Glutamatergic neuron (in vitro differentiated cells): ENCODE measurements at places on chromosomes 3 and 15.

- no peak for DNase-seq
These were observed 29.6 kb downstream of the CPOX start for GRCh38 chr3:98563661-98564281.

- no peak for DNase-seq
These were observed 74.7 kb upstream of the COL6A6 start for GRCh38 chr3:130442284-130442683.

DNA sequence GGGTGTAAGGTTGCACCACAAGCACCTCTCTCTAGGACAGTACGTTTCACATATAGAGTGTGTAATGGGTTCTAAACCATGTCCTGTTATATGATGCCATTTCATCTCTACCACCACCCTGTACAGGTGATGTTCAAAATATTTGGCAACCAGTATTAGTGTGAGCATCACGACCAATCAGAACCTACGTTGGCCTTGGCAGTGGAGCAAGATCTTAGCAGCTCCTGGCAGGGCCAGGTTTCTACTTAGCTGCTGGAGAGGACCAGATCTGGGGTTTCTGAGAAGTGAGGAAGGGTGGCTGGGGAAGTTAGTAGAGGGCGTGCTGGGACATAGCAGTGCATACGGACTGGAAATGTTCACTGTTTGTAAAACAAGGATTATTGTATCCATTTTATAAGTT lies 23.1 kb upstream of the MITF start:
- DNase-seq, result no peak

- DNase-seq, result no peak
These were observed 766.5 kb downstream of the NTRK3 start for GRCh38 chr15:87489902-87490665.

- DNase-seq, result no peak
These were observed 40.5 kb upstream of the ARPP21 start for GRCh38 chr3:35598804-35599203.

DNA sequence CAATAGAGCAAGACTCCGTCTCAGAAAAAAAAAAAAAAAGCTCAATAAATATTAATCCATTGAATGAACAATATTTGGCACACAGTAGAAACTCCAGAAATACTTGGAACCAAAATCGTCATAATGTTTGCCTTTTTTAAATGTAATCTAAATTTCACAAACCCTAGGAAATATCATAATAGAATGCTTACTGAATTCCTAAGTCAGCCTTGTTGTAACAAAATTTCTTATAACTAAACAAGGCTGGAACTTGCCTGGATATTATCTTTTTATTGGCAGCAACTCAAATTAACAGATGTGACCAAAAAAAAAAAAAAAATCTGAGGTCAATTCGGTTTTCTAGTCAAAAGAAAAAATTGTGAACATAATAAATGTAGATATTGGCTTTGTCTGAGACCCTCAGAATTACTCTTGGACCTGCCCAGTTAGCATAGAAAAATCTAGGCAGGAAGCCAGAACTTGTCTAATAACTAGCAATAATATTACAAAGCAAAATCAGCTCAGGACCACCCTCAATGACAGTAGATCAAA lies 33.3 kb downstream of the GABPB1 start:
- DNase-seq, result no peak

DNA sequence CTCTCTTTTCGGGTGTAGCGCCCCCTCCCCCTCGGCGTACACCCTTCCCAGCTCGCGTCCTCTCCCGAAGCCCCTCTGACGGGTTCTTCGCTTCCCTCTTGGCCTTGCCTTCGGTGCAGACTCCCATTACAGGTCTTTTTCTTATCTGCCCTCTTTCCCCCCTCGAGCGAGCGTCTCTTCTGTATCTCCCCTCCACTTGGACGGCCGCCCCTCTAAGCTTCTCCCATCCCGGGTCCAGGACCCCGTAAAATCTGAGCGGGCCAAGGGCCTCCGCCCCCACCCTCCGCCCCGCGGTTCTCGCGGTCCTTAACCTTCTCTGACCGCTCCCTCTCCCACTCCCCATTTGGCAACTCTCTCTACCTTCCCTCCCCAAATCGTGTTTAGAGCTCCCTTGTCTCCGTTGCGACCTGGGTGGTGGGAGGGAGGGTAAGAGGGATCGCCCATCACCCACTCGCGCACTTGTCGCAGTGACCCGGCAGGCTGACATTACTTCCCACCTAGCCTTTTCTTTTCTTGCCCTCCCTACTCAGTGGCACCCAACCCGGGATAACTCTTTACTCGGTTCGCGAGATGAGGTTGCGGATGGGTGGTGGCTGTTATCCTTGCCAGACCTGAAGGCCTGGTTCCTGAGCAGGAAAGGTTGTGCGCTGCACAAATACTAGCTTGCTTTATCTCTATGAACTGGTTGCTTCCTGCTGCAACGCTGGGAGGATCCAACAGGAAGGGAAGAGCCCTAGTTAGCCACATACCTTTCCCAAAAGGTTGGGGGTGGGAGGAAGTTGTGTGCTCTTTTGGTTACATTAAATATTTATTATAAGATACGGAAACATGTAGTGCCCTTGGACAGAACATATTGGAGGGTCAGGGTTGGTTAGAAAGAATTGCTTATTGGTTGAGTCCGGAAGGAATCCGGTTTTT lies 922 bp downstream of the RAB11A start:
- peak; percentile 50 for DNase-seq

DNA sequence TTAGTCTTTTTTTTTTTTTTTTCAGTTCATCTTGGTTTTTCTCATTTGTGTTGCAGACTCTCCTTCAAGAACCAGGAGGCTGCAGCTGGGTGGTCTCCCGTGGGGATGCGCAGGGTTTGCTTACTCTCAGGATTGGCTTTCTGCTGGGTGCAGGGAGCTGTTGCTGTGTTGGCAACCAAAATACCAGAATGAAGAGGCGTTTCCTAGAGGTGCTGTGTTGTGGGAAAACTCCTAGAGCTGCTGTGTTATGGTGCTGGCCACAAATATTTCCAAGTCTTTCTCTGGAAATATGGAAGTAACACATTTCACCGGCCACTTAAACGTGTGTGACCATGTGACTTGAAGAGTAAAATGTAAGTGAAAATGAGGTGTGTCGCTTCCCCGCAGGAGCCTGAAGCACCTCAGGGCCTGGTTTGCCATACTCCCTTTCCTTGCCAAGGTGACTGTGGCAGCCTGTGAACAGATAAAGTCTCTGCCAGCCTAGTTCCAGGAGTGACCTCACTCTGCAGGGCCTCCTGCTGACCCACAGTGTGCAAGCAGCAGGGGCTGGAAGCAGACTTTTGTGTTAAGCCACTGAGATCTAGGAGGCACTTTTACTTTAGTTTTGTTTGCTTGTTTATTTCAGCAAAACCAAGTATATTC lies 258.9 kb downstream of the ADAMTS17 start:
- DNase-seq, result no peak

DNA sequence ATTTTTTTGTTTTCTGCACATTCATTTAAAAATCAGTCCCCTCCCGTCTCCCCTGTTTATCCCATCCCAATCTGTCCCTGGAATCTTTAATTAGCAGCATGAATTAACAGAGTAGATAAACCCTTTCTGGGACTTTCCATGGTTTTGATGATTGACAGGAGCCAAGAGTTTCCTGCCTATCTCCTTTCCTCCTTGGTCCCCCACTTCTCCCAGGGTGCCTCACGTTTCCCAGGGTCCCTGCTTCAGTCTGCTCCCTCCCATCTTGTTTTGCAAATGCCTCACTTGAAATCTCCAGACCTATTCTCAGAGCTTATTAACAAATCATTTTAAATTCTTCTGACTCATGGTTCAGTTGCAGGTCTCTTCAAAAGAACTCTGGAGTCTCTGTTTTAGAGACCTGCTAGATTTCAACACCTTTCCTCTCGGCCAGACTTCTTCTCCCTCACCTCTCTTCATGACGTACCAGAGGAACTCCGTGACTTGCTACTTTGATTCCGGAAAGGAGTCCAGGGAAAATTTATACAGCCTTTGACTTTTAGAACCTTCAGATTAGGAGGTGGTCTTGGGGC lies 238.5 kb downstream of the ITPR1 start:
- DNase-seq, result no peak

GRCh38 chr3:100538339-100538706 lies 45.9 kb downstream of the TMEM45A start:
- DNase-seq, result no peak

- DNase-seq, result no peak
These were observed 42.0 kb upstream of the SCAANT1 start for GRCh38 chr3:63954182-63954581.

- DNase-seq, result no peak
These were observed 100.2 kb downstream of the VPS8 start for GRCh38 chr3:184912163-184912562.

DNA sequence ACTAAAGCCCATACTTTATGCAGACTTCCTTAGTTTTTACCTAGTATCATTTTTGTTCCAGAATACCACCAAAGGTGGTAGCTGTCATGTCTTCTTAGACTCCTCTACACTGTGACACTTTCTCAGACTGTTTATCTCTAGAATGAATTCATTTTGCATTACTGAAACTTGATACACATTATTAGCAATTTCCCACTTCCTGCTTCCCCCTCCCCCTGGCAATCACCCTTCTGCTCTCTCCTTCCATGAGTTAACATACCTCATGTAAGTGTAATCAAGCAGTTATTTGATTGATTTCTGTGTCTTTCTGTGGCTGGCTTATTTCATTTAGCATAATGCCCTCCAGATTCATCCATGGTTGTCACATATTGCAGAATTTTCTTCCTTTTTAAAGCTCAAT lies 204.9 kb downstream of the STAG1 start:
- DNase-seq, result no peak

- DNase-seq, result no peak
These were observed 961.6 kb downstream of the MCTP2 start for GRCh38 chr15:95192923-95193322.

DNA sequence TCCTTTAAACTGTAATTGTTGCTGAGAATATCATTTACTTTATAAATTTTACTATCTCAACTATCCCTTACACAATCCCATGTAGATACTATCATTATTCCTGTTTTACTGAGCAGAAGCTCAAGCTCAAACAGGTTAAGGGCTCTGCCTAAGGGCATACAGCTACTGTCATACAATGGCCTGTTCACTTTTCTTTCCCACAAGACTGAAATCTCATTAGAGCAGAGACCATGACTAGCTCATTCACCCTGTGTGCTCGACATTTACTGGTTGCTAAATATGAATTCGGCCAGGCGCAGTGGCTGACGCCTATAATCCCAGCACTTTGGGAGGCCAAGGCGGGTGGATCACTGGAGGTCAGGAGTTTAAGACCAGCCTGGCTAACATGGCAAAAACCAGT lies 1.6 kb upstream of the MESP2 start:
- no peak for DNase-seq

DNA sequence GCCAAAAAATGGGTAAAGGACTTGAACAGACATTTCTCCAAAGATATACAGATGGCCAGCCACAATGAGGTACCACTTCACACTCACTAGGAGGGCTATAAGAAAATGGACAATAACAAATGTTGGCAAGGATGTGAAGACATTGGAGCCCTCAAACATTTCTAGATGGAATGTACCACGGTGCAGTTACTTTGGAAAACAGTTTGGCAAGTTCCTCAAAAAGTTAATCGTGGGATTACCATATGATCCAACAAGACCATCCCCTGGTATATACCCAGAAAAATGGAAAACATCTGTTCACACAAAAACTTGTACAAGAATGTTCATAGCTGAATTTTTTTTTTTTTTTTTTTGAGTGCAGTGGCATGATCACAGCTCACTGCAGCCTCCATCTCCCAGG lies 15.9 kb upstream of the HRH1 start:
- no peak for DNase-seq

DNA sequence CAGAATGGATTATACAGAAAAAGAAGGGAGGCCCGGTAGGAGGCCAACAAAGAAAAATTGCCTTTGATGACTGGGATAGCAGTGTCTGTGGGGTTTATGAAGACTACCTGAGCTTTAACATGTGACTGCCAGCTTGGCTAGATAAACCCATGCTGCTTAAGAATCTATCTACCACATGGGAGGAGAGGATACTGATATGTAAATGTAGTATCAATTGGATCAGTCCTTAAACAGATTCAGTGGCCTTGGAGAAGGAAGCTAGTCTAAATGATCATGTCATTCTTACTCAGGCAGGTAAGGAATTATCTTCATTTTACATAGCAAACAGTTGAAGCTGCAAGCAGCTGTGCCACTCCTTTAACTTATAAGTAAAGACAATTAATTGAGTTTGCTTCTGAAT lies 50.0 kb upstream of the SYNPR start:
- no peak for DNase-seq

DNA sequence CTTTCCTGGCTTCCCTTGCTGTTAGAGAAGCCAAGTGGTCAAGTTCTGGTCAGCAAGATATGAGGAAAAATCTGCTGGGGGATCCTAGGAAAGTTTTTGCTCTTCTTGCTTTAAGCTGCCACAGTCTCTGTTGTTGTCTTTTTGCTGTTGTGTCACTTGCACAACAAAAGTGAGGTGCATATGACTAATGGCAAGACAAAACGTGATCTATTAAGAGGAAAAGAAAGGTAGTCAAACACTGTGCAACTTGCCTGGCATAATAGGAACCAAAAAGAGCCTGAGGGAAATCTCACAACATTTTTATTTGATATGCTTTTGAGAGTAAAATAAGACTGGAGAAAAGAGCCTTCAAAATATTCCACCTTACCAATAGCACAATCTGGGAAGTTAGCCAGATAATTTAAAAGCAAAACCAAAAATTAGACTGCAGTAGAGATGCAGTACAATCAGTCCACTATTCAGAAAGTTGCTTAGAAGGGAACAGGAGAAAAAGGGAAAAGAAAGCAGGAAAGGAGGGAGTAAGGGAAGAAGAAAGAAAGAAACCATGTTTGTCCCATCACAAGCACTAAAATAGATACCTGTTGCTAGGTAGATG lies 110.0 kb upstream of the SLC4A7 start:
- no peak for DNase-seq

GRCh38 chr3:20141851-20142250 lies 44.2 kb downstream of the SGO1 start:
- DNase-seq, result peak; percentile 49

DNA sequence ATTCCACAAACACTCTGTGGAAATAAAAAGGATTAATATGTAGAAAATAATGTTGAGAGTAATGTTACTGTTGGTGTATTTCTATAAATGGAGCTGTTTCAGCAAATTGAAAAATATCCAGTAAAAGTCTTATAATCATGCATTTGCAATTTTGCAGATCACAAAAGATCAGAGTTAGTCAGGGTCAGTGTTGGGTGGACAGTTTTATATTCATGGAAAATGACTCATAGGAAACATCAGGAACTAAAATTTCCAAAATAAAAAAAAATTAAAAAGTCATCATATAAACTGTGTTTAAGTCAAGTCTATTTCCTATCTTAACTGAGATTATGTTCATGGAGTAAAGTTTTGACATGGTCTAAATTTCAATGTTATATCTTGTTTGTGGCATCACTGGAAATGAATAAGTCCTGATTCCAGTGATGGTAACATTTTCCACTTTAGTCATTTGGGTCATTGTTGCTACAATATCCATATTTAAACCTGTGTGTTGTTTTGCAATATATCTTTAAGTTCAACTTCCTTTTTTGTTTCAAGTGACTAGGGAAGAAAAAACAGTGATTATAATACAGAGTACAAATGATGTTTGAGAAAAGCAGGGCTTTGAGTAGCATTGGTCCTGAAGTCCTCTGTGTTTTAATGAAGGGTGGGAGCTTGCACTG lies 37.8 kb downstream of the MITF start:
- no peak for DNase-seq
